Esophagus squamous epithelium (tissue), 5 donors: ENCODE measurements at places on chromosomes 7 and 10.

- DNase-seq = no peak
Observed at GRCh38 chr10:103667356-103667755, 173.9 kb downstream of the NEURL1 start.

DNA sequence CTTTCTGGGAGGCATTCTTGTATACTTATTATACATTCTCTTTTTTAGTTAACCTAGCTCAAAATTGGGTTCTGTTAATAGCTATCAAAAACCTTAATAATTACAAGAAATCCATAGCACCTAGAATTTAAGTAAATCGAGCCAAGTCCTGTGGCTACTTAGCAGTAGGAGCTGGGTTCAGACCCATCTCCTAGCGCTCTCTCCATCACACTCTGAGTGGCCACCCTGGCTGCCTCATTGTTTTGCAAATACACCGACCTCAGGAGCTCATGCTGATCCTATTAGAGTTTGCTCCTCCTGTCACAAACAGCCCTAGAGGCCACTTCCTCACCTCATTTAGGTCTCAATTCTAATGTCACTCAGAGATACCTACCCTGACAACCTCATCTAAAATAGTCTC, 46.2 kb upstream of the OSBPL3 start:
- no peak for DNase-seq

- DNase-seq = no peak
Observed at GRCh38 chr7:34225193-34225592, 319.9 kb downstream of the BMPER start.

- no peak for DNase-seq
Observed at GRCh38 chr7:133265821-133266220, 12.9 kb downstream of the EXOC4 start.

DNA sequence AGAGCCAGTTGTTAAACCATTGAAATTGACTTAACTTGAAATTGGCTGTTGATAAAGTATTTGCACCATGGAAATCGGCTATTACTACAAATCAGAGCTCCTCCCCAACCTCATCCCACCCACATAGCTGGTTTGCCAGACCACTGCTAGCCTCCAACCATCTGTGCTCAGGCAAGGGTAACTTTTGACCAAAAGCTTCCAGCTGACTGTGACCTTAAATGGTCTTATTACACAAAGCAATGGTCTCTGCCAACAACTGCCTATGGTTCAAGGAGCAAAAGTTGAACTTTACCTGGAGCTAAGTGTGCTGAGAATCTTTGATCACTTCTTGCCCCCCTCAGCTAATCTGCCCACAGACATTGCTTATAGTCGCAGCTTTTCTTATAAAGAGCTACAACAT, 48.5 kb upstream of the ADRB1 start:
- DNase-seq = no peak

DNA sequence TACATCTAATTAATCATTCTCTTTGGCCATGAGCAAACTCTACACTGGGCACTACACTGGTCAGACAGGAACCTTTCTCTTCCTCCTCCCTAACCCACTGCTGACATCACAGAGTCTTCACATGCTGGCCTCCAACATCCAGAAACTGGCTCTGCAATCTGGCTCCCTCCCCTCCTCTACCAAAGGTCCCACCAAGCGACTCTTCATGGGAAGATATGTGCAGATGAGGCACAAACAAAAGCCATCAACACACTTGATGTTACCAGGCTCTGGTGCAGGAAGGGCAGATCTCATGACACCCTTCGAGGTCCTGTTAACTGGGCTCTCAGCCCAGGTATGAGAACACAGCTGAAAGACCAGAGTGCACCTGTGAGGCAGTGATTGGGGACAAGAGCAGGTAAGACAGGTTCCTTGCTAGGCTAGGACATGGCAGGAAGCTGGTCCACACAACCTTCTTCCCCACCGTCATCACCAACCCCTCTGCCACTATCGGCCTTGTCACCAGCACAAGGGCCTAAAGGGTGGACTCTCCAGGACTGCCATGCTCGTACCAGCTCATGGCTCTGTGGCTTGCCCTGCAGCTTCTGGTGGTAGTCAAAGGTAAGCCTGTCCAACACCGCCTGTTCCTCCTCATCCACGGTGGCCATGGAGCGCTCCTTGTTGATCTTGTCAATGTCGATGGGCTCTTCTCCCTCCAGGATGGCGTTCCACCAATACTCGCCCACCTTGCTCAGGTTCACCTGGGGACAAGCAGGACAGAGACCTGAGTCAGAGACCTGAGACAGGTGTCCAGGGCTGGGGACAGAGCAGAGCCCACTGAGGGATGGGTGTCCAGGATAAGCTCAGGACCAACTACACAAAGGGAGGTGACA, 66.6 kb upstream of the CAMK2B start:
- no peak for DNase-seq

GRCh38 chr7:44281811-44282600, 43.4 kb downstream of the CAMK2B start:
- DNase-seq = no peak

- no peak for DNase-seq
Observed at GRCh38 chr7:115087437-115087836, 165.5 kb downstream of the MDFIC start.

DNA sequence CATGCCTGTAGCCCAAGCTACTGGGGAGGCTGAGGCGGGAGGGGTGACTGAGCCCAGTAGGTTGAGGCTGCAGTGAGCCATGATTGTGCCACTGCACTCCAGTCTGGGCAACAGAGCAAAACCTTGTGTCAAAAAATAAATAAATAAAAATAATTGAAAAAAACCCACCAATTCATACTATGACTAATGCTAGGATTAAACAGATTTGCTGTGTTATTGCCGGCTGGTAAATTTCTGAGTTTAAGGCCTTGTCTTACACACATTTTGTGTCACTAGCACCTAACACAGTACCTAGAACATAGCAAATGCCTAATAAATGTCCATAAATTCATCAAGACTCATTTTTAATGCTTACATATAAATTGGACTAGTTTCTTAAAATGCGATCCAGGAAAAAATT, 8.7 kb downstream of the ESYT2 start:
- DNase-seq = no peak

- DNase-seq = no peak
Observed at GRCh38 chr10:31288962-31289361, 30.1 kb upstream of the ZEB1 start.

DNA sequence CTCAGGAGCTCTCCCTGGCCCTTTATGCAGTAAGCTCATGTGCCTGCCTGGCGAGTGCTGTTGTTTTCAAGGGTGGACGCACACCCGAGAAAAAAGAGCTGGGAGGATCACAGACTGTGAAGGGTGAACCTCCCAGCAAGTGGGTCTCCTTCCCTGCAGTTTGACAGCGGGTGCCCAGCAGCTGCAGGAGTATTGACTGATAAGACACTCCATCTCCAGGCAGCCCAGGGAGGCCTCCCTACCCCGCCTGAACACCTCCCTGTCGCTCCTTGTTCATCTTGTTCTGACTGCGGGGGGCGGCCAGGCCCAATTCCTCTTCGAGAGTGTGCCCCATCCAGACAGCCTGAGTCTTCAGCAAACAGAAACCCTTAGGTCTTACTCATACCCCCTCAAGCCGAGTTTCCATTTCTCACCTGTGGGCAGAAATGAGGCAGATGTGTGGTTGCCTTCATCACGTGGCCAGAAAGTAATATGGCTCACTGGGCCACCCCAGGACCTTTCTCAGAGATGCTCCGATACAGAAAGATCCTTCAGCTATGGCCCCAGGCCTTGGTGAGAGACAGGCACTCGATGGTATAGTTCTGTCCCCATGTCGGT, 17.2 kb downstream of the MDH2 start:
- no peak for DNase-seq

- no peak for DNase-seq
Observed at GRCh38 chr10:103789771-103790201, 65.6 kb downstream of the SH3PXD2A start.

DNA sequence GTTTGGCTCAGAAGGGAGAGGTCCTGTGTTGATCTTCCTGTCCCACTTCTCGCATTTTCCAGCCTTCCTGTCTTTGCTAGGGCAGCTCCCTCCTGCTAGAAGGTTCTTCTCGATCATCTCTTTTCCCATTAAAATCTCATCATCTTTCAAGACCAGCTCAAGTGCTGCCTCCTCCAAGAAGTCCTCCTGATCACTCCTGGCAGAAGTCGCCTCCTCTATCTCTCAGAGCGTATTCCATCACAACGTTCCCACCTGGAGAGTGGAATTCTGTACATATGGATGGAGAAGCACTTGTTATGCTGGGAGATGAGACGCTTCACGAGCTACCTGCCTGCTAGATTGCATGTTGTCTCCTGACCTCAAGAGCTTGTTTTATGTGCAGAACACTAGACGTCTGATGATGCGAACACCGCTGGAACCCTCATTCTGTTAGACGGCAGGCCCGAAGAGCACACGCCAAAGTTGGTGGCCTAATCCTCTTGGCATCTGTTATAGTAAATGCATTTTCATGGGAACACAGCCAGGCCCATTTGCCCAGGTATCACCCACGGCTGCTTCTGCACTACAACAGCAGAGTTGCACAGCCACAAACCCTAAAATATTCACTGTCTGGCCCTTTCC, 68.0 kb upstream of the INSIG1 start:
- DNase-seq = no peak

DNA sequence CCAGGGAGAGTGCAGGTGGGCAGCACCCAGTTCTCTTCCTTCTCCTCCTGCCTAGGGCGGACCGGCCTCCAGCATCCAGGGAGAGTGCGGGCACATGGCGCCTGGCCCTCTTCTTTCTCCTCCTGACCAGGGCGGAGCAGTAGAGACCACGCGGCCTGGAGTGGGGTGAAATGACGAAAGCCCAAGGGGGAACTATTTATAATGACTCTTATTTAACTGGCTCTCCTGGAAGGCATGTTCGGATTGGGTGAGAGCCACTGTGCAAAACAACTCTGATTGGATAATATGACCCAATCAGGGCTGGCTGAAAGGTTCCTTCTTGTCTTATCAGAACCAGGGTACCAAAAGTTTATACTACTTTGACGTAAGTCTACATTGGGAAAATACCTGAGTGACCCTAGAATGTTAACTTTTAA, 63.1 kb downstream of the ZNF37A start:
- DNase-seq = no peak

DNA sequence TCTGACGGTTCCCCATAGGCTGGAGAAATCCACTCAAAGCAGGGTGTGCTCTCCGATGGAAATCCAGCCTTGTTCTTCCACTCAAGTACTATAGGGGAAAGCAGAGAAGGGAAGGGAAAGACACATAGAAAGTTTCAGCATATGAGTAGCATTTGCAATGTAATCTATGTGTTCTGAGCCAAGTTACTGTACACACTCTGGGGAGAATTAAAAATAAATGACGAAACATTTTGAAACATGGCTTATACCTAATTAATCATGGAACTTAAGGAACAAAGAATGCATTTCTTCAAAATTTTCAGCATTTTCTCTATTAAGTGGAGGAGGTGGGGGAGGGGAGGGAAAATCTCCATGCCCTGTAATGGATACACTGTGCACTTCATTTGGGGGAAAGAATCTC, 198.1 kb upstream of the HABP2 start:
- no peak for DNase-seq

- DNase-seq = no peak
Observed at GRCh38 chr7:1738956-1739355, 68.9 kb downstream of the ELFN1 start.

- DNase-seq = no peak
Observed at GRCh38 chr7:5701085-5701914, 80.2 kb downstream of the RNF216 start.

GRCh38 chr7:80464211-80464610, 47.7 kb downstream of the GNAT3 start:
- no peak for DNase-seq

- DNase-seq = no peak
Observed at GRCh38 chr7:14505906-14506305, 396.6 kb downstream of the DGKB start.

GRCh38 chr7:29319719-29320521, 125.3 kb downstream of the CHN2 start:
- no peak for DNase-seq

GRCh38 chr7:142313528-142313927, 55.7 kb upstream of the PRSS58 start:
- DNase-seq = no peak

- DNase-seq = no peak
Observed at GRCh38 chr7:158295966-158296797, 291.4 kb downstream of the PTPRN2 start.
